Type B pancreatic cell (in vitro differentiated cells): ENCODE measurements at places on chromosomes 6 and 20. TPM values are rescaled to one million over a fixed set of nuclear protein-coding genes. Genes with fewer than 3 reads are reported as not detected.

PRICKLE4 gene
- 2.1 and 2.8 TPM in 2 replicates for total RNA-seq

HLA-DPA1 gene
- total RNA-seq: 1.3 and 2.6 TPM in 2 replicates

ACTL10 gene
- total RNA-seq: 1.7 and 2.6 TPM in 2 replicates

- H3K27me3 ChIP-seq: no peaks in the 10 kb centered on the region
- no peaks in the 10 kb centered on the region for H3K36me3 ChIP-seq
- H3K4me3 ChIP-seq: peak overlapping the region; percentile 15
- H3K4me1 ChIP-seq: peaks cover 16% of the 10 kb centered on the region
- no peak for DNase-seq
These were observed 177.2 kb upstream of the TAB2 start for GRCh38 chr6:149140137-149140909.

DNA sequence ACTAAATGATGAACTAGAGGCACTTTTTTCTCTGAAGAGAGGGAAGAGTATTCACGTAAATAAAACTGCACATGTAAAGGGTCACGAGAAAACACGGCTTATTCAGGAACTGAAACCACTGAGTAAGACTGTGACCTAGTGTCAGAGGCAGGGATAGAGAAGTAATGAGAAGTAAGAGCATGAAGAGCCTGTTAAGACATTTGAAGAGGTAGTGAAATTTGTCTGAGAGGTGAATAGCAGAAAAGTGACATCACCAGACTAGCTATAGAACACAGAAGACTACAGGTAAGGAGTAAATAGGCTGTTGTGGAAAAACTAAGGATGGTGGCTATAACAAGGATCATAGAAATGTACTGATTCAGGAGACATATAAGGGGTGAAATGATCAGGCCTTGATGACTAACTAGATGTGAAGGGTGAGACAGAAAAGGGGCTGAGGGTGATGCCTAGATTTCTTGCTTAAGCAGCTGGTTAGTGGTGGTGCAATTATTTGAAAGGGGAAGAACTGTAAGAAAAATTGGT is 76.8 kb downstream of the REV3L start:
- H3K4me1 ChIP-seq: no peaks in the 10 kb centered on the region
- H3K4me3 ChIP-seq: no peak overlapping the region
- H3K36me3 ChIP-seq: peaks cover 51% of the 10 kb centered on the region
- no peak for DNase-seq
- no peak overlapping the region for H3K27ac ChIP-seq

EEF1E1 gene
- total RNA-seq: 26.5 and 37.0 TPM in 2 replicates

CAGE1 gene
- total RNA-seq: 0.19 TPM in 1 of 2 replicates, not detected in the other

DNA sequence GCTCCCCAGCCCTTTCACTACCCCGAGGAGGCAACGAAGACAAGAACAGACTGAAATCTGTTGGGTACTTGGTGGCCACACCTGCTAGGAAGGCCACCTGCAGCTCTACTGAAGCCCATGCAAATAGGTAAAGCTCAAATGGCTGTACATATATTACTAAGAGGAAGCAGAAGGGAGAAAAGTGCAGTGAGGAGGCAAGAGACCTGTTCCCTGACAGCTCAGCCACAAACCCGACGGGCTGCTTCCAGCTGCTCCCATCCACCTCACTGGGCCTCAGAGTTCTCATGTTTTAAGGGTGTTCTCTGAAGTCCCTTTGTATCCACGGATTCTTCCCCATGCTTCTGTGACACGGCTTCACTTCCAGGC is 24.6 kb downstream of the TRAM2 start:
- H3K4me1 ChIP-seq: peaks cover 51% of the 10 kb centered on the region
- peaks cover 3% of the 10 kb centered on the region for H3K36me3 ChIP-seq
- peak overlapping the region; percentile 71 for H3K4me3 ChIP-seq
- H3K27me3 ChIP-seq: no peaks in the 10 kb centered on the region
- DNase-seq: no peak

DNA sequence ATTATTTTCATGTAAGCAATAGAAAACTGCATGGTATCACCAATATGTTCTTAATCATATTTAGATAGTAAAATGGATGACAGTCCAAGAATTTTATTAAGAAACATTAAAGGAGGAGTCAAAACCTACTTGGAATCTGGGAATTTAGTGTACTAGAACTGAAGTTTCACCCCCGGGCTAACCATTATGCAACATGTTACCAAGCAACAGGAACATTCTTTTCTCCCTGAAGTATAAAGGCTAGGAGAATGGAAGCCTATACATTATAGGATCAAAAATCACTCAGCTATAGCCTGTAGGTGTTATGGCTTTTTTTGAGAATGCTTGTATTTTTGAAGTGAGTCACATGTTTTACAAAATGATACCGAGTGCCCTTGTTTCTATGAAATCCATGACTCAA is 538.3 kb downstream of the GRIK2 start:
- H3K27me3 ChIP-seq: no peaks in the 10 kb centered on the region
- DNase-seq: no peak
- no peaks in the 10 kb centered on the region for H3K36me3 ChIP-seq
- no peaks in the 10 kb centered on the region for H3K4me1 ChIP-seq
- H3K27ac ChIP-seq: no peak overlapping the region

GRCh38 chr6:6882592-6882991 is 225.2 kb upstream of the RREB1 start:
- H3K27ac ChIP-seq: peak overlapping the region; percentile 79
- peaks cover 4% of the 10 kb centered on the region for H3K36me3 ChIP-seq
- H3K4me3 ChIP-seq: no peak overlapping the region
- H3K4me1 ChIP-seq: peaks cover 26% of the 10 kb centered on the region

NANP gene
- 5.6 and 6.3 TPM in 2 replicates for total RNA-seq

DNA sequence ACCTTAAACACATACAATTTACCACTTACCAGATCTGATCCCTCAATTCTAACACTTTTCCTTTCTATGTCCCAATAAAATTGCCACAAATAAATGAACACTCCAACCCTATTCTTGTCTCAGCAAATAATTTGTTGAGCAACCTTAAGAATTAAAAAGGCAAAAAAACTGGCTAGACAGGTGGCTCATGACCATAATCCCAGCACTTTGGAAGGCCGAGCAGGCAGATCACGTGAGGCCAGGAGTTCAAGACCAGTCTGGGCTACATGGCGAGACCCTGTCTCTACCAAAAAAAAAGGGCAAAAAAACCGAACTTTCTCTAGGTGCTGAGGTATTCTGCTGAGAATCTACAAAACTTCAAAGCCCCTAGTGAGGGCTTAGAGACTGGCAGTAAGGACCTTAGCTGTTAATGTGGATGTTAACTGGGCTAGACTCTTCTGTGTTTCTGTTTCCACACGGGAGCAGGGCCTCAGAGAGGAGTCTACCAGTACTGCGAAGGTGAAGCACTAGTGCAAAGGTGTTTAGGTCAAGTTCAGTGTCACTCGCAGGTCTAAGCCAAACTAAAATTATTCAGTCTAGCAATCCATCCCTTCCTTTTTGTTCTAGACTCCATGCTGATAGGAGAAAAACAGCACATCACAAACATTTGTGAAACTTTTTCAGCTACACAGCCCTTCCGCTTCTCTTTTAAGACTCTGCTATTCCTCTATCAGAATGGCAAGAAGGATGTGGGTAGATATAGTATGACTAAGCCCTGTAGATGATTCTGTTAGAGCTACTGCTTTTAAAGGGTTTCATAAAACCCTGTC is 2.6 kb downstream of the FASTKD5 start:
- DNase-seq: no peak
- peaks cover 16% of the 10 kb centered on the region for H3K4me1 ChIP-seq
- H3K4me3 ChIP-seq: peak overlapping the region; percentile 80
- H3K36me3 ChIP-seq: no peaks in the 10 kb centered on the region
- no peaks in the 10 kb centered on the region for H3K27me3 ChIP-seq

DNA sequence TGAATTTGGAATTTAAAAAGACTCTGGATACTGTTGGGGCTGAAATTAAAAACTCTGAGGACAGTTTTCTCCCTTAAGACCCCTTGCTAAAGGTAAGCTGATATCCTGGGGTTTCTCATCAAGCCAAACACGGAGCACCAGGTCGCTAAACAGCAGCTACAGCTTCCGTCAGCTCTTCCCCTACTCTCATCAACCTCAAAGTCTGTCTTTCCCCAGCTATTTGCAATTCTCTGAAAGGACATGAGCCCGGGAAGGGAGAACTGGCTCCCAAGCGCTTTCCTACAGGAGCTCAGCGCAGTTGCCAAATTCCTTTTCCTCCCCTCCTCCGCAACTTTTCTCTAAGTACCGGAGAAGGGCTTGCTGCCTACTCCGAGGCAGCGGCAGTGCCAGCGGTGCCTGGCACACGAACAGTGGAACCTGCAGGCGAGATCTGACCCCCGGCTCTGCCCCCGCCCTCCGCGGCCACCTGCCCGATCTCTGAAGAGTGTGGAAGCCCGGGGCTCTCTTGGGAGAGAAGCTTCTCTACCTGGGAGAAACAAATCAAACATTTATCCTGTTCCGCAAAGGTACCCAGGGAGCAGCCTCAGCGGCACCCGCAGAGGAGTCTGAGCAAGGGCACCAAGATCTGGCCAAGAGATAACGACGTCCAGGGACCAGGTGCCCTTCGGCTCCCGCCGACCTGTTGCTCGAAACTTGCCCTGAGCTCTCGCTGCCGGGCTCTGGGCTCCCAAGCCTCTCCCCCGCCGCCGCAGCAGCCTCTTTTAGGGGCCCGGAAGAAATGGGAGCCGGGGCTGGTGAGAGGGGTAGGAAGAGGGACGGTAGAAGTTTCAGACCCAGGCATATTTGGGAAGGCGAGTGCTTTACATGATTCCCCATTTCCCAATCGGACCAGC is 2.2 kb downstream of the CBLN4 start:
- H3K4me1 ChIP-seq: no peaks in the 10 kb centered on the region
- H3K27me3 ChIP-seq: no peaks in the 10 kb centered on the region
- H3K27ac ChIP-seq: no peak overlapping the region
- DNase-seq: no peak
- no peaks in the 10 kb centered on the region for H3K36me3 ChIP-seq

METTL24 gene
- 2.0 and 10.0 TPM in 2 replicates for total RNA-seq

GRCh38 chr6:105278035-105278434 is 98.2 kb upstream of the POPDC3 start:
- peaks cover 50% of the 10 kb centered on the region for H3K36me3 ChIP-seq
- no peaks in the 10 kb centered on the region for H3K27me3 ChIP-seq
- DNase-seq: no peak
- no peak overlapping the region for H3K27ac ChIP-seq
- peaks cover 9% of the 10 kb centered on the region for H3K4me1 ChIP-seq

DNA sequence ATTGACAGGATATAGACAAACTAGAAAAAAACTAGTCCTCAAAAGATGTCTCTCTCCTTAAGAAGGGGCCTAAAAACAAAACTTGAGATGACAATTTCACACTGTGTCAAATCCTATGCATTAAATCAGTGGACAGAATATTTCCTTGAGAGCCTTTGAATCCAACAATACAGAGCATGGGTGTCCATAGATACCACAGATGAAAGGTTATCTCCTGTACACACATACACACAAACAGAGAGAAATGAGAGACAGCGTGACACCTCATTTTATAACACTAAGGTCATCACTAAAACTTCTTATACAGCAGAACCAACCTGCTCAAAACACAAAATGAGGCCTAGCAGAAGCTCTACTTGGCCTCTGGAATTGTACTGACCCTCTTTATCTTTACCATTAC is 55.5 kb downstream of the MAP7 start:
- no peaks in the 10 kb centered on the region for H3K27me3 ChIP-seq
- DNase-seq: no peak
- H3K4me3 ChIP-seq: no peak overlapping the region
- no peaks in the 10 kb centered on the region for H3K4me1 ChIP-seq
